Chondrocyte (in vitro differentiated cells): ENCODE measurements at places on chromosomes 3 and 15. TPM values are rescaled to one million over a fixed set of nuclear protein-coding genes. Genes with fewer than 3 reads are reported as not detected.
A peak's percentile ranks its signal among the peaks of the same experiment; 100 is the strongest.

DNA sequence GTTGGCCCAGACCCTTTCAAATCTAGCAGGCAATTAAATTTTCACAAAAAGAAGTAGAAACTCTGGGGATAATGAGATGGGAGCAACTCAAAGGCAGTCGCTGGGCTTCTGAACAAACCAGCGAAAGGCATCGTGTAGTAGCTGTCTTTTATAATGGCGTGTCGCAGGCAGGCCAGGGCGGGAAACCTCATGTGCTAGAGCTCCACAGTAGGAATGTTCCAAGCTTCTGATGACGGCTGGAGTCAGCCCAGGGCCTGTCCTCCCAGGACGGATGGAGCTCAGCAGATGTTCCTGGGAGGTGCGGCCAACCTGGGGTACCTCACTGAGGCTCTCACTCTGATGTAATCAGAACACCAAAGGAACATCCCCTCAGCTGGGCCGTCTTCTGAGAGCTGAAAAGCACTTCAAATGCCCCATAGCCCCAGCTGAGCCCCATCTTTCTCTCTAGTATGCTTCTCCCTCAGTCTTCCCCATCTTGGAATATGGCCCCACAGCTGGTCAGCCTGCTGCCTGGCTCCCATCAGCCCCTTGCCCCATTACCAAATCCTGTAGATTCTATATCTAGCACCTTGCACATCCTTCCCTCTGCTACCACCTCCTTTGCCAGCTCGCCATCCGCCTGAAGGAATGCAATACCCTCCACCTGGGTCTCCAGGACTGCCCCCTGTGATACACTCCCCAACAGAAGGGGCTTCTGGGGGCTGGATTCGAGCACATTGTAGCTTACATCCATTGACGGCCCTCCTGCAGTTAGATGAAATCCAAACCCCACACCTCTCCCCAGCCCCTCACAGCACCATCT is 54.9 kb upstream of the ATP2B2 start:
- H3K27me3 ChIP-seq, result peaks cover 59% of the 10 kb centered on the region
- H3K4me3 ChIP-seq, result no peak overlapping the region
- no peaks in the 10 kb centered on the region for H3K4me1 ChIP-seq
- H3K27ac ChIP-seq, result no peak overlapping the region
- peaks cover 1% of the 10 kb centered on the region for H3K36me3 ChIP-seq

DNA sequence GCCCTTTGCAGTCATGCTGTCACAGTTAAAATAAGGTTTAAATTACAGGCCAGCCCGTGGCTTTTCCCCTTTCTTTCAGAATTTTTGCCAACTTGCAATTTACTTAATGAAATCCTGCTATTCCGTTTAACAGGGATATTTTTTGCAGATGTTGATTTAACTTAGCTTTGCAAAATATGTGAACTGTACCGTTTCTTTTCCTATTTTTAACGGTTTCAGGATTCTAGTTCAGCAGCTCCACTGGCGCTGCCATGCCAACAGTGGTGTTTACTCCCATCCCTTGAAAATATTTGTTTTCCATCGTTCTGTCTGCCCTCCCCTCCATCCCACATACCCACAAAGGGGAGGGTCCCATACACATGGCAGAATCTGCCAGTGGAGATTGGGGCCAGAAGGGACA is 54.3 kb downstream of the SMAD6 start:
- no peak for DNase-seq
- H3K36me3 ChIP-seq, result peaks cover 5% of the 10 kb centered on the region
- H3K27ac ChIP-seq, result peak overlapping the region; percentile 45
- H3K4me3 ChIP-seq, result no peak overlapping the region

DNA sequence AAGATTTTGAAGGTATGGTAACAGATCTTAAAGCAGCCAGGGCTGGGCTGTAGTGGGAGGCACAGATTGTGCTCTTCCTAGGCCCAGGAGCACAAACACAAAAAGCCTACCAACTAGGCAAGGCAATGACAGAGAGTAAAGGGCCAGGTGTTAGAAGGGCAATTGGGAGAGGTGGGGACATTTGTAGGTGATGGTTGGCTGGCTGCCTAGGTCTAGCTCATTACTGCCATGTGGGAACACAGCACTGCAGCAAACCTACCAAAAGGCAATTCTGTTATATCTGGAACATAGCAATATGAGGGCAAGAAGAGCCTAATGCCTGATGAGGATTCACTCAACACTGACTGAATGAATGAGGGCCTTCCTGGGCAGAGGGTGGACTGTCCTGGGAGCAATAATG is 30.4 kb downstream of the ARHGEF3 start:
- H3K4me3 ChIP-seq, result no peak overlapping the region
- H3K27me3 ChIP-seq, result peaks cover 2% of the 10 kb centered on the region
- DNase-seq, result no peak

Gene RHOV
- total RNA-seq, result 0.12 to 0.31 TPM in 2 of 3 replicates, not detected in the other

Gene DPPA2
- total RNA-seq, result not detected in 3 replicates

Gene OXTR
- 48.5 to 90.8 TPM (median 48.8 TPM) in 3 replicates for total RNA-seq

Gene PATL2
- total RNA-seq, result not detected in 3 replicates

Gene POMGNT2
- 14.0 to 17.3 TPM (median 14.3 TPM) in 3 replicates for total RNA-seq
